SK-MEL-5 (cell line): ENCODE measurements at places on chromosomes 1 and 21. TPM values are rescaled to one million over a fixed set of nuclear protein-coding genes. Genes with fewer than 3 reads are reported as not detected.

Gene LCK
- total RNA-seq = not detected in 2 replicates

Gene FABP3
- total RNA-seq = not detected in 2 replicates

Gene UMODL1
- total RNA-seq = not detected in 2 replicates

Gene POU3F1
- total RNA-seq = 3.0 and 4.0 TPM in 2 replicates

Gene ERICH3
- total RNA-seq = not detected in 2 replicates

Gene ZNF695
- 0.08 and 0.72 TPM in 2 replicates for total RNA-seq

Gene CD1E
- total RNA-seq = not detected in 2 replicates

Gene AMY1C
- not detected in 2 replicates for total RNA-seq

Gene AMIGO1
- 2.4 and 2.6 TPM in 2 replicates for total RNA-seq

Gene ASPM
- total RNA-seq = 20.7 and 20.9 TPM in 2 replicates

Gene GBP7
- not detected in 2 replicates for total RNA-seq

Gene F5
- not detected in 2 replicates for total RNA-seq

Gene TMEM51
- total RNA-seq = 16.2 and 18.9 TPM in 2 replicates

Gene TM2D1
- total RNA-seq = 90.0 and 96.9 TPM in 2 replicates

Gene ANKRD65
- not detected in 2 replicates for total RNA-seq

Gene FCRL2
- 0.03 TPM in 1 of 2 replicates, not detected in the other for total RNA-seq

Gene CFAP298
- total RNA-seq = 45.4 and 55.3 TPM in 2 replicates

Gene SH2D5
- 3.4 and 3.7 TPM in 2 replicates for total RNA-seq

Gene HCRTR1
- total RNA-seq = not detected in 2 replicates

Gene OR2L8
- total RNA-seq = not detected in 2 replicates

Gene CFAP74
- total RNA-seq = not detected in 2 replicates

Gene AKR7A3
- total RNA-seq = 0.21 and 0.27 TPM in 2 replicates

Gene TP73
- total RNA-seq = 0.32 and 0.40 TPM in 2 replicates

Gene MARK1
- 1.9 and 2.6 TPM in 2 replicates for total RNA-seq

Gene BGLAP
- total RNA-seq = 0.48 TPM in 1 of 2 replicates, not detected in the other

Gene RBBP5
- 19.7 and 20.1 TPM in 2 replicates for total RNA-seq

Gene WDR64
- total RNA-seq = not detected in 2 replicates

Gene PMVK
- 10.4 and 19.0 TPM in 2 replicates for total RNA-seq

Gene PODN
- total RNA-seq = not detected in 2 replicates

Gene PHTF1
- 15.9 and 19.3 TPM in 2 replicates for total RNA-seq

Gene ST6GALNAC3
- total RNA-seq = 63.8 and 70.7 TPM in 2 replicates

Gene C1QTNF12
- total RNA-seq = not detected in 2 replicates

Gene NPL
- total RNA-seq = 6.7 and 7.0 TPM in 2 replicates

Gene ARHGEF16
- 0.45 and 0.58 TPM in 2 replicates for total RNA-seq

Gene OR6P1
- total RNA-seq = not detected in 2 replicates

Gene HFM1
- total RNA-seq = 2.9 and 6.8 TPM in 2 replicates

Gene S100A7A
- total RNA-seq = not detected in 2 replicates

Gene PGLYRP3
- total RNA-seq = not detected in 2 replicates

Gene HENMT1
- total RNA-seq = not detected in 2 replicates

Gene KCNA2
- under 0.01 and 0.24 TPM in 2 replicates for total RNA-seq

Gene DEPDC1
- 23.3 and 27.6 TPM in 2 replicates for total RNA-seq

Gene SLC45A1
- not detected in 2 replicates for total RNA-seq

Gene ASCL5
- not detected in 2 replicates for total RNA-seq

Gene ZBTB8A
- 3.2 and 3.7 TPM in 2 replicates for total RNA-seq

Gene OPRD1
- total RNA-seq = under 0.01 TPM in 1 of 2 replicates, not detected in the other

Gene NDUFS2
- total RNA-seq = 134 and 147 TPM in 2 replicates

Gene SLC22A15
- total RNA-seq = 1.2 and 1.4 TPM in 2 replicates

Gene FAM76A
- 9.8 and 10.1 TPM in 2 replicates for total RNA-seq

Gene FAM151A
- not detected in 2 replicates for total RNA-seq

Gene SAMD11
- not detected in 2 replicates for total RNA-seq
